Activated gamma-delta T cell treated with anti-CD3 and anti-CD28 coated beads, Interleukin-2, amount 50 U/mL, for 16 hours (primary cell): ENCODE measurements at places on chromosomes 7 and 10.
A peak's percentile ranks its signal among the peaks of the same experiment; 100 is the strongest.

GRCh38 chr10:33886299-33886698 lies 551.8 kb upstream of the NRP1 start:
- DNase-seq = no peak

DNA sequence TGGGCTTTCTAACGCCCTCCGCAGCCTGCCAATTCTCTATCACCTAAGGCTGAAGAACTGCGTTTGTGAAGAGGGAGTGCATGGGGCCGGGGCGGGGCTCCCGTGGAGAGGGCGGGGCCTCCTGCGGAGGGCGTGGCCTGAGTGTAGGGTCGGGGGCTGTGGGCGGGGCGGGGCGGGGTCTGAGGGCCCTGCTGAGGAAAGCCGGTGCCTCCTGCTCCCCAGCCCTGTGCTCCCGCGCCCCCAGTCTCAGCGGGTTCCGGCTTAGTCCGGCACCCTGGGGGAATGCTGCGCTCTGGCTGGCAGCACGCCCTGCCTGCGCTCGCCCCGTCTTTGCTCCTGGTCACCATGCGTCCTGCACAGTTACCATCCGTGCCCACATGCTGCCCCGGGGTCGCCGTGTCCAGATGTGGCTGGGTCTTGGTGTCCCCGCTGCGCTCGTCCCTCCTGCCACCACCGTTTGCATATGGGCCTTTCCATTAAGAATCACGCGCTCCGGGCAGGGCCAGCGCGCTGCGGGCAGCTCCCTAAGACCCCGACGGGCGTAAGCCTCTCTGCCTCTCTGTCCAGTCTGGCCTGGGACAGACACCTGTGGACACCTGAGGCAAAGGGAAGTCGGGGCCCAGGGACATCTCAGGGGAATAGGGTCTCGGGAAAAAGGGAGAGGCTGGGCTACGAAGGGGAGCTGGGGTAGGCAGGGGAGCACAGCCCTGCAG lies 144.0 kb upstream of the RET start:
- DNase-seq = peak; percentile 30

- no peak for DNase-seq
Observed at GRCh38 chr10:113035732-113036312, 85.8 kb downstream of the TCF7L2 start.

DNA sequence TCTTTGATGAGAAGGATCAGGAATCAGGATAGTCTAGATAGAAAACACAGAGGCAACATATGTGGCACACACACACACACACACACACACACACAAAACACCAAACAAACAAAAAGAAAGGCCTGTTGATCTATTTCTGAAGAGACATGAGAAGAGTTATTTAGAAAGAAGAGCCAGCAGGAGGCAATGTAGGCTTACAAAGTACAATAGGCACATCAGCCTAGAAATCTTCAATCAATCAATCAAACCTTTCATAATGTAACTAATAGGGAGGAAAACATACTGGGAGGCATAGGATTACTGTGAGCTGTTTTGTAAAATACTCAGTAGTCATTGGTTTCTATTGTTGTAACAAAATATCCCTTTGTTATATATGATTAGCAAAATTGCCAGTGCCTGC lies 47.3 kb upstream of the TES start:
- DNase-seq = no peak

DNA sequence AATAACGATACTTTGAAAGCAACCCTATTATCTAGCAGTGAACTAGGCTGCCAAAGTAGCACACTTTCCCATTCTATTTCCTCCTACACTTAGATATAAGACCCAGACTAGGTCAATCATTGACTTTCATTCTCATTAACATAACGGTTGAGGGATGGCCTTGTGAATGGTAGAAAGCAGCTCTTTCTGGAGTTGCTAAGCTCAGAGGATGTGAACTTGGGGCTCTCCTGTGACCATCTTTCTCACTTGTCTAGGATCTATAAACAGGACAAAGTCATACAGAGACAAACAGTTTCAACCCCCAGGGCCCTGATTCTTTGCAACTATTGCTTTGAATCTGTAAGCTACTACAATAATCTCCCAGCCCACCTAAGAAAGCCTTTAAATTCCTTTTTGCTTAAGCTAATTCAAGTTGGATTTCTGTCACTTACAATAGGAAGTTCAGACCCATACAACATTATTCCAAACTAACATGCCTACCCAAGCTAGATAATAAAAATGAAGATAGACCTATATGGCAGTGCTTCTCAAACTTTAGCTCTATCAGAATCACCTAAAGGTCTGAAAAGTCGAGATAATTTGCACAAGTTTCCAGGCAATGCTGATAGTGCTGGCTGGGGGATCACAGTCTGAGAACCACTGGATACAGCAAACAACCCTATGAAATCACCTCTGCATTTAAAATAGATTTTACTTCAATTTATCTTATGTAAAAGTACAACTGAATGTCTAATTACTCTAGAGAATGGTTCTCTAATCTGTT lies 16.7 kb downstream of the P4HA1 start:
- DNase-seq = no peak

GRCh38 chr7:92820191-92820590 lies 16.2 kb downstream of the CDK6 start:
- DNase-seq = no peak

GRCh38 chr10:48187713-48188485 lies 86.6 kb downstream of the FRMPD2 start:
- DNase-seq = no peak

- DNase-seq = no peak
Observed at GRCh38 chr10:6128591-6129251, 39.9 kb downstream of the RBM17 start.

DNA sequence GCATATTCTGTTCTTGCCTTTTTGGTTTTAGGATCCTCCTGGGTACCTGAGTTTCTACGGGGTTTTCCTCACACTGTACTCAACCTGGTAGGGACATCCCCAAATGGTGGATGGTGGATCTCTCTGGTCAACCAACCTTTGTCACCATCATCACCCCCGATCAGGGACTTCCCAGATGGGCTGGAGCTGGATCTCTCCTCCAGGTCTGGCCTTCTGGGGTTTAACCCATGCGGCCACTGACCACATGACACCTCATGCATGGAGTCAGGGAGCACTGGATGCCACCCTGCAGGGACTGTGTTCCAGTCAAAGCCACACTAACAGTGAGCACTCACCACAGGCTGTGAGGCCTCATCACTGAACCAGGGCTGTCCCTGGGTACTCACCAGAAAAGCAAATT lies 80.0 kb downstream of the CELF2 start:
- DNase-seq = no peak

GRCh38 chr10:129758207-129759021 lies 205.7 kb downstream of the EBF3 start:
- DNase-seq = no peak

DNA sequence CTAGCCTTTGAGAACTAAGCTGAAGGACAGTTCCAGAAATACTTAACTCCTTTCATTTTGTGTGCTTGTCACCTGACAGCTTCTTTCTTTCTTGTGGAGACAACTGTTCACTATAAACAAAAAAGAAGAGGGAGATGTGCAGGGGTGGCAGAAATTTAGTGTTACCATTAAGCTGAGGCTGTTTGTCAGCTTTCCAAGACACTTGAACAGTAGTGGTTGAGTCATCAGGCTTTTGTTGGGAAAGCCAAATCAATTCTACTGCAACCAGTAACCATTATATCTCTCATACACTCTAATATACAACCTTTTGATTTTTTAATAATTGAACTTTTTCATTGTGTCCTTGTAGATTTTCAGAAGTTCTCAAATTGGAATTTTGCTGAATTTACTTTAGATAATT lies 75.3 kb downstream of the POLL start:
- DNase-seq = no peak

- DNase-seq = no peak
Observed at GRCh38 chr7:45922810-45923209, 1.7 kb upstream of the IGFBP3 start.

DNA sequence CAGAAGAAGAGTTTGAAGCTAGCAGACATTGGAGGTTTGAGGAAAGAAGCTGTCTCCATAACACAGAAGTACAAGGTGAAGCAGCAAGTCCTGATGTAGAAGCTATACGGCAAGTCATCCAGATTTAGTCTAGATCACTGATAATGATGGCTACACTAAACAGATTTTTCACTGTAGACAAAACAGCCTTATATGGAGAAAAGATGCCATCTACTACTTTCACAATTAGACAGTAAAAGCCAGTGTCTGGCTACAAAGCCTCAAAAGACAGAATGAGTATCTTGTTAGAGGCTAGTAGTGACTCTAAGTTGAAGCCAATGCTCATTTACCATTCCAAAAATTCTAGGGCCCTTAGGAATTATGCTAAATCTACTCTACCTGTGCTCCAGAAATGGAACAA lies 85.1 kb downstream of the SNX13 start:
- DNase-seq = no peak

- DNase-seq = no peak
Observed at GRCh38 chr10:83515001-83515400, 624.3 kb upstream of the GHITM start.

DNA sequence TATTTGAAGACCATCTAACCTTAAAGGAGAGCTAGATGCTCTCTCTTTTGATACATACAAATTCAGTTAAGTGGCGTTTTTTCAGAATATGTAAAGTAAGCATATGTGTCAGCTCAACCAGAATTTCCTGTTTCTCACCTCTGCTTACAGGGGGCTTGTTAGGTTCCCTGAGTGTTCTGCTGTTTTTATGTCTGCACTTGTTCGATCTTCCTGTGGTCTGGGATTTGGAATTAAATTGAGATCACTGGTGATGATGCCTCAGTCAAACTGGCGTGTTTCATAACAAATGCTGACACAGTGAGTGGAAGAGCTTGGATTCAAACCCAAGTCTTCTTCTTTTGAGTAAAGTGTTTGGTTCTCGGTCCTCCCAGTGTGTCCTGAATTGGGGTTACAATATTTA lies 348.3 kb upstream of the AKR1E2 start:
- DNase-seq = no peak

GRCh38 chr7:114422507-114423501 lies 8.2 kb downstream of the FOXP2 start:
- DNase-seq = no peak

DNA sequence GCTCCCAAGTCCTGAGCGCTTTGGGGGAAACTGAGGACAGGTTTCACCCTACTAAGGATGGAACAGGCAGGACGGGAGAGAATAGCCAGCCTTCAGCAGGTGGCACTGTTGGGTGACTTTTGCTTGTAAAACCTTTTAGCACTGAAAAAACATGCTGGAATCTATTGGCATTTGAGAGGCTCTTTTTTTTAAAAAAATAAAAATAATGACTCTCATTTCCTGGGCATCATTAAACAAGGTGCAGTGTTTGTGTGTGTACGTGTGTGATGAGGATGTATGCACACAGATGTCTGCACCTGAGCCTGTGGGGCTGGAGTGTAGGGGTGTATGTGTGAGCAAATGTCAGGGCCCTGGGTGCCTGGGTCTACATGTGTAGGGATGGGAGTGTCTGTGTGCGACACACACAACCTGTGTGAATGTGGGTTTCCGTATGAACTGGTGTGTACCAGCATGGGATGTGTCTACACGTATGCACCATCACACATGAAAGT lies 177.9 kb downstream of the RPS24 start:
- no peak for DNase-seq

DNA sequence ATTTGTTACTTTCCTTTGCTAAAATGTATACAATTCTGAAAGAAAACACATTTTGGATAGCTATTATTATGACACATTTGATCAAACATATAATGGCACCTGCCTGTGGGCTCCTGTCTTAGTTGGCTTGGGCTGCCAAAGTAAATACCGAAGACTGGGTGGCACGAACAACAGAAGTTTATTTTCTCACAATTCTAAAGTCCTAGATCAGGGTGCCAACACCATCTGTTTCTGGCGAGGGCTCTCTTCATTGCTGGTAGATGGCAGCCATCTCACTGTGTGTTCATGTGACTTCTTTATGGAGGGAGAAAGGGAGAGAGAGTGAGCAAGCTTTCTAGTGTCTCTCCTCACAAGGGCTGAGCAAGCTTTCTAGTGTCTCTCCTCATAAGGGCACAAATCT lies 195.8 kb upstream of the FAM3C start:
- DNase-seq = no peak

- no peak for DNase-seq
Observed at GRCh38 chr7:46352004-46352954, 431.2 kb upstream of the IGFBP3 start.

DNA sequence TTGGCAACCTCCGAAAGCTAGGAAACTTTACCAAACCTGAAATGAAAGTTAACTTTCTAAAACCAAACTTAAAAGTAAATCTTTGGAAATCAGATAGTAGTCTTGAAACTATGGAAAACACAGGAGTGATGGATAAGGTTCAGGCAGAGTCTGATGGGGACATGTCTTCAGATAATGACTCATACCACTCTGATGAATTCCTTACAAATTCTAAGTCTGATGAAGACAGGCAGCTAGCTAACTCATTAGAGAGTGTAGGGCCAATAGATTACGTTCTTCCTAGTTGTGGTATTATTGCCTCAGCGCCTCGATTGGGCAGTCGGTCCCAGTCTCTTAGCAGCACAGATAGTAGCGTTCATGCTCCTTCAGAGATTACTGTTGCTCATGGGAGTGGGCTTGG lies 45.9 kb downstream of the MCMBP start:
- DNase-seq = no peak

GRCh38 chr7:80428161-80429054 lies 83.5 kb downstream of the GNAT3 start:
- no peak for DNase-seq

DNA sequence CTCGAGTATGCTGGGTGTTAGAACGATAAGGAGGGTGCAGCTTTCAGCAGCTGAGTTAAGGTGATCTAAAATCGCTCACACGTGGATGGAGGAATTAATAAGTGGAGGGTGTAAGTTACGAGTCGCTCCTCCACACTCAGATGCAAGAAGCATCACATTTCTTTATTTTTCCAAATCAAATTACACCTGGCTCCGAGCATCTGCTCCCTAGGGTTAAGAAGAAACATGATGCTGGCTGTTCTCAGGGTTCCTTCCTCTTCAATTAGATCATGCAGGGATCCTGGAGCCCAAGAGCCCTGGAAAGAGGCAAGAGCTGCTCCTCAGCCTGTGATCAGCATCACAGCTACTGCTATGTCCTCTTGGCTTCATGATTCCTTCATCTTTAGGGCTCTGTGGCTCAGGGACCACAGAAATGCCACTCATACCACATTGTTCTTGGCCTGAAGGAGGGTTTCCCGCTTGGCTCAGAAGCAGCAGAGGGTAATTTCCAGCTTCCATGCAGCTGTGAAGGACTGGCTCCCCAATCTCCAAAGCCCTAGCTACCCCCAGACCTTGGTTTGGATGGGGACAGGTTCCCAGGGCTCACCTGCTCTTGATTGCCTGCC lies 235.9 kb upstream of the ZNF32 start:
- DNase-seq = no peak

GRCh38 chr7:46583656-46584055 lies 662.6 kb upstream of the IGFBP3 start:
- no peak for DNase-seq

DNA sequence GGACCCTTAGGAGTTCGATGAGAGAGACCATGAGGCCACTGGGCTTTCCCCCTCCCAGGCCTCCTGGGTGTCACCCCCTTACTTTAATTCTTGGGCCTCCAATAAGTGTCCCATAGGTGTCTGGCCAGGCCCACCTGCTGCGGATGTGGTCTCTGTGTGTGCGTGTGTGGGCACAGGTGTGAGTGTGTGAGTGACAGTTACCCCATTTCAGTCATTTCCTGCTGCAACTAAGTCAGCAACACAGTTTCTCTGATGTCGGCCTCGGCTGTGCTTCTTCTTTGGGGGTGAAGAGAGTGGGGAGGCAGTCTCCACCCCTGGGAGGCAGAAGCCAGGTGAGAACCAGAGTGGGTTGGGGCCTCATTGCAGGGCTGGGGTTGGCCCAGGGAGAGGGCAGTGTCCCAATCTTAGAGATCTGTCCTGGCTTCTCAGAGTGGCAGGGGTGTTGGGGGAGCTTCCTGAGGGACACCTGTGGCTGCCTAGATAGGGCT lies 1.5 kb downstream of the PVRIG start:
- DNase-seq = peak; percentile 68

- DNase-seq = no peak
Observed at GRCh38 chr10:114823077-114823463, 1.5 kb downstream of the FHIP2A start.
